Keratinocyte (primary cell): ENCODE measurements at places on chromosomes 7 and 10.

- no peak for DNase-seq
Measured at GRCh38 chr10:28872587-28873165, 195.4 kb downstream of the BAMBI start.

DNA sequence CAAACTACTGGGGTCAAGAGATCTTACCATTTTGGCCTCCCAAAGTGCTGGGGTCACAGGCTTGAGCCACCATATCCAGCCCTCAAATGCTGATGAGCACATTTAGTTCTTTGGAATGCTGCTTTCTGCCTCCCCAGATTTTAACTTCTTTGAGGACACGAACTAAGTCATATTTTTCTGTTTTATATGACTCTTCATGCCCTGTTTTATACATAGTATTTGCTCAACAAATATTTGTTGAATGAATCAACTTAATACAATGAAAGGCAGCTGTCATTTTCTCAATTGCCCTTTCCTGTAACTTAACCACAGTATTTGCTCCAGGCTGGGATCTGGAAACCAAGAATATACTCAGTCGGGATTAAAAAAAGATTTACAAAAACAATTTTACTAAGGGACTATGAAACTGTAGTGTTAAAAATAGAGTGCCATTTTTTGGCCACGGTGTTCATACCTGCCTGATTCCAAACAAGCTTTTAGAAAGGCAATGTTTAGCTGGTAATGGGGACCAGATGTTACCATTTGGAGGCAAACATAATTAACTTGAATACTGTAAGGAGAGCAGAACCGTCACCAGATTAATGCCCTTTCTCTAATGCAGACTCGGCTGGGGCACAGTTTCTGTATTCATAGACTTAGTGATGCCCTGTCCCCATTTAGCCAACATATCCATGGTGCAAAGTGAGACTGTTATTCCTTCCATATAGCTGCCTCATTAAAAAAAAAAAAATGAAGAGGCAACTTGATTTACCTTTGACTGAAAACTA lies 117.6 kb downstream of the NRP1 start:
- peak; percentile 44 for DNase-seq

GRCh38 chr10:86288695-86289576 lies 77.7 kb downstream of the GRID1 start:
- DNase-seq: no peak

DNA sequence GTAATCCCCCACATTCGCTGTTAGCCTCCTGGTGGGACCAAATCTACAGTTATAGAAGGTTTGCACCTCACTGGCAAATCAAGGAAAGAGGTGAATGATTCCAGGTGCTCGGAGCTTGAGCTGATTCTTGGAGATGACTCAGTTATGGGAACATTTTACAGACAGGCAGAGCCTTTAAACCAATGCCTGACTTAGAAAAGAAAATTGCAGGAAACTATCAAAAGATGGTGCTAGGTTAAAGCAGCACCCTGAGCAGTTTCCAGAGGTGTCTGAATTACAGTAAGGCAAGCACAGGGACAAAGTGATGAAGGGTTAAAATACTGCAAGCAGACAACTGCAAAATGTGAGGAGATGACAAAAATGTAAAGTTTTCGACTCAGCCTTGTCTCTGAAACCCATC lies 2.9 kb downstream of the LRRTM3 start:
- no peak for DNase-seq
